ENCODE measurements at places on chromosomes 12 and 14.

GRCh38 chr14:75077794-75078193 lies 8.4 kb downstream of the ZC2HC1C start:
- DNase-seq: no peak

DNA sequence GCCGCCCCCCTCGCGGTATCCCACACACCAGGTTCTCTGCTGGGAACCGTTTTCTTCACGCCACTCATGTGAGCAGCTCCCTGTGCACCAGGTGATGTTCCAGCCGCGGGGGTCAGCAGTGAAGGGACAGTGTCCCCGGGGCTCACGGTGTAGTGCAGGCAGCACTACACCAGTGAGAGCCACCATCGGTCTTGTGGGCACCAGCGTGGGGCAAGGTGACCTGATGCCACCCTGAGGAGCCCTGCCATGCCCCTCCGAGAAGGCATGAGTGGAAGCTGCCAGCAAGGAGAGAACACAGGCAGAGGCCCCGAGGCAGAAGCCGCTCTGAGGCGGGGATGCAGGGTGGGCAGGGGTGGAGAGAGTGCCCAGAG lies 11.5 kb upstream of the FBRSL1 start:
- no peak for DNase-seq

DNA sequence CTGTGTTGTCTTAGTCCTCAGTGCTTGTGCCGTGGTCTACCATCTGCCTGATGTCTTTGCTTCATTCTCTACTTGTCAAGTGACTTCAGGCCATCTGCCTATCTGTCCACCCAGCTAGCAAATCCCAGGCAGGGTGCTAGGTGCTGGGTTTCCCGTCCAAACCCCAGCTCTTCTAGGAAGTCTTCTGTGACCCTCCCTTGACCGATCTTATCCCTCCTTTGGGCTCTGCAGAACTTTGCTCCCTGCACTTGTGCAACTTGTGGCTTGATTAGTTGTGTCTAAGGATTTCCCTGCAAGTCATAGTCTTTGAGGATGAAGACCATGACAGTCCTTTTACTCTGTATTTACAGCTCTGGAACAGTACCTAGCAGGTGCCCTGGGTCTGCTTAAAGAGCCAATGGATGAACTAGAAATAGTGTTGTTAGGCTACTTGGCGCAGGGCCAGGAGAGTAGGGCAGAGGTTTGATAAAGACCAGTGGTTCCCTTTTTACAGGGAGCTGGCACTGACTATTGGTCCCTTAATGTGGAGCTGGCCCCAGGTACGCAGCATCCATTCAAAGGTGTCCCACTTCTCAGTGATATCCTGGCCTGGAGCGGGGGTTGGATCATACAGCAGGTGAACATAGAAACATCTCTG lies 60.1 kb downstream of the ADCK1 start:
- no peak for DNase-seq

- no peak for DNase-seq
Measured at GRCh38 chr14:80310938-80311750, 99.8 kb upstream of the DIO2 start.

Measured in activated CD4-positive, CD25-positive, alpha-beta regulatory T cell (primary cell).